Right atrium auricular region (tissue), 2 donors: ENCODE measurements at places on chromosomes 7 and 10. TPM values are rescaled to one million over a fixed set of nuclear protein-coding genes. Genes with fewer than 3 reads are reported as not detected.

VIPR2 gene
- 3.8 TPM for total RNA-seq

ZCWPW1 gene
- 8.5 TPM for total RNA-seq

DNA sequence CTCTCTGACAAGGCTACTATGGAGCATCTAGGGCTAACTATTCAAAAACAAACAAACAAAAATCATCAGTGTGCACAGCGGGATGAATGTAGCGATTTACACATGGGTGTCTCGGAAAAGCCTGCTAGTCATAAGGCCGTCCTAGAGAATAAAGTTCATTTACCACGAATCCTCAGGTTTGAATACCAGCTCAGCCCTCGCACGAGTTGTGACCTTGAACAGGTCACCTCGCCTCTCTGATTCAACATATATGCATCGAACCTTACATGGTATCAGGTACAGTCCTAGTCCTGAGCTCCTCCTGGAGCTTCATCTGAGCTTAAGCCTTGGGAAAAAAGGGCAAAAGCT lies 572 bp downstream of the ATP5MF start:
- H3K36me3 ChIP-seq: peaks cover 10% of the 10 kb centered on the region
- H3K27ac ChIP-seq: peak overlapping the region; percentile 92
- DNase-seq: no peak
- H3K27me3 ChIP-seq: no peaks in the 10 kb centered on the region
- peak overlapping the region; percentile 75 for H3K4me3 ChIP-seq
- no peaks in the 10 kb centered on the region for H3K4me1 ChIP-seq

DNA sequence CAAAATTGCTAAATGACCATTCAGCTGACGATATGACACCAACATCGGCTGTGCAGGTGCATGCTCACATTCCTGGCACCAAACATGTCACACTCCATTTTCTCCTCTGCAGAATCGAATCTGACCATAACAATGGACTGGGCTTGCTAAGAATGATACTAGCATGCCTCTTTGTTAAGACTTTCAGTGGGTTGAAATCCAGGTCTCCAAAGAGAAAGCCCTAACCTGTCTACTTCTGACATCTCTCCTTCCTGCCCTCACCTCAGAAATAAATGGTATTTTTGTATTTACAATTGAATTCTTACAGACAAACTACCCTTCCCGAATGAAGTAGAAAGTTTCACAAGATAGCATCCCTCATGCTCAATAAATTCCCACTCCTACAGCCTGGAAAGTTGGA lies 373.9 kb downstream of the KCNMA1 start:
- H3K36me3 ChIP-seq: no peaks in the 10 kb centered on the region
- no peaks in the 10 kb centered on the region for H3K27me3 ChIP-seq
- H3K4me3 ChIP-seq: no peak overlapping the region
- no peaks in the 10 kb centered on the region for H3K4me1 ChIP-seq

TMEM254 gene
- total RNA-seq: 8.8 TPM

PANK1 gene
- 15.5 TPM for total RNA-seq

GRCh38 chr10:96538683-96539082 lies 25.0 kb upstream of the TLL2 start:
- H3K4me1 ChIP-seq: no peaks in the 10 kb centered on the region
- H3K27ac ChIP-seq: no peak overlapping the region
- peaks cover 28% of the 10 kb centered on the region for H3K36me3 ChIP-seq
- no peaks in the 10 kb centered on the region for H3K27me3 ChIP-seq
- no peak overlapping the region for H3K4me3 ChIP-seq

- DNase-seq: peak; percentile 69
- no peak overlapping the region for H3K4me3 ChIP-seq
- peak overlapping the region; percentile 94 for H3K27ac ChIP-seq
- no peaks in the 10 kb centered on the region for H3K27me3 ChIP-seq
Observed at GRCh38 chr7:867406-868188, 8.8 kb upstream of the GET4 start.

GRCh38 chr10:109988212-109988596 lies 19.6 kb upstream of the ADD3 start:
- no peak for DNase-seq
- no peak overlapping the region for H3K4me3 ChIP-seq
- no peaks in the 10 kb centered on the region for H3K4me1 ChIP-seq
- H3K27ac ChIP-seq: no peak overlapping the region

GFRA1 gene
- total RNA-seq: 9.1 TPM

DNA sequence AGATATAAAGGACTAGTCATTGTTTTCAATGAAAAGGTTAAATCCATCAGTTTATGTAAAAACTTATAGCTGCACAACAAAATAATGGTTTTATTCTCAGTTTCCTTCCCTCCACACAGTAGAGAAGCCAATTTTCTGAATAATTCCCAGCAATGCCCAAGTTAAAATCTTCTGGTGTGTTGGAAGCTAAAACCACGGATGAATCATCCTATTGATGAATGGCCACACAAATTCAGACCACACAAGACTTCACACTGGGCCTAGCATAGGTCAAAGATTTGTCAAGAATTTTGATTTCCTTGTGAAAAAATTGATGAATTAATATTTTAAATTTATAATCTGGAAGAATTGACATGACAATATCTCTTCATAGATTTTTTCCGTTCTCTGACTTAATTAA lies 617.6 kb downstream of the INHBA start:
- H3K27me3 ChIP-seq: no peaks in the 10 kb centered on the region
- no peaks in the 10 kb centered on the region for H3K36me3 ChIP-seq
- H3K4me1 ChIP-seq: no peaks in the 10 kb centered on the region
- no peak overlapping the region for H3K4me3 ChIP-seq
- no peak overlapping the region for H3K27ac ChIP-seq

DNA sequence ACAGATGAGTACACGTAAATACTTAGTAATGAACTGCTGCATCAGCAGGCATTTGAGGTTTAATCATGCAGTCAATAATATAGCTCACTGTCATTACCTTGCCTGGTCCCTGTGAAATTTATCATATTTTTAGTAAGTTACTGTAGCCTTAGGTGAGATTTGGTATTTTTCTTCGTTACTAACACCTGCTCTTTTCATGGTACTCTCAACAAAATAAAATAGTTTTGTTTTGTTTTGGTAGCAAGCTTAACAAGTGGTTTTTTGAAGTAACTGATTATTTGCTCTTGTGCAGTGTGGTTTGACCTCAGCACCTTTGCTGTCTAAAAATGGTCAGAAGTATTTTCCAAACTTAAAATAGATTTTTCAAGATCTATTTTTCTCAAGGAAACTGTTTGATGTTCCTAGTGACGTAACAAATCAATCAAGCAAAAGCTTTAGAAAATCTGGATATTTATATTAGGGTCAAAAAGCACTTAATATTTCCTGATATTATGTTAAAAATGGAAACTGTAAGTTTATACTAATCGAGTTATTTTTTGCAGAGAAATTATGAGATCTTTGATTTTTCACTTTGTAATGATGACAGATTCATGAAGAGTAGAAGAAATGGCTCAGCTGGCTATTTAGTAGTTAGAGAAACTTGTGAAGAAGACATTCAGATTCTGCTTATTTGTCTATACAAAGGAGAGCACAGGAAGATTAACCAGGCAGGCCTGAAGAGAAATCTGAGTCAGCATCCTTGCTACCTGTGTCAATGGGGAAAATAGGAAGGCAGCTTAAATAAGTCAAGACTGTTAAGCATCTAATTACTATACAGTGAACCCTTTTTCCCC lies 21.0 kb upstream of the RPA3 start:
- H3K4me1 ChIP-seq: no peaks in the 10 kb centered on the region
- no peak overlapping the region for H3K27ac ChIP-seq
- no peak overlapping the region for H3K4me3 ChIP-seq
- no peak for DNase-seq

GNGT1 gene
- not detected for total RNA-seq

DNA sequence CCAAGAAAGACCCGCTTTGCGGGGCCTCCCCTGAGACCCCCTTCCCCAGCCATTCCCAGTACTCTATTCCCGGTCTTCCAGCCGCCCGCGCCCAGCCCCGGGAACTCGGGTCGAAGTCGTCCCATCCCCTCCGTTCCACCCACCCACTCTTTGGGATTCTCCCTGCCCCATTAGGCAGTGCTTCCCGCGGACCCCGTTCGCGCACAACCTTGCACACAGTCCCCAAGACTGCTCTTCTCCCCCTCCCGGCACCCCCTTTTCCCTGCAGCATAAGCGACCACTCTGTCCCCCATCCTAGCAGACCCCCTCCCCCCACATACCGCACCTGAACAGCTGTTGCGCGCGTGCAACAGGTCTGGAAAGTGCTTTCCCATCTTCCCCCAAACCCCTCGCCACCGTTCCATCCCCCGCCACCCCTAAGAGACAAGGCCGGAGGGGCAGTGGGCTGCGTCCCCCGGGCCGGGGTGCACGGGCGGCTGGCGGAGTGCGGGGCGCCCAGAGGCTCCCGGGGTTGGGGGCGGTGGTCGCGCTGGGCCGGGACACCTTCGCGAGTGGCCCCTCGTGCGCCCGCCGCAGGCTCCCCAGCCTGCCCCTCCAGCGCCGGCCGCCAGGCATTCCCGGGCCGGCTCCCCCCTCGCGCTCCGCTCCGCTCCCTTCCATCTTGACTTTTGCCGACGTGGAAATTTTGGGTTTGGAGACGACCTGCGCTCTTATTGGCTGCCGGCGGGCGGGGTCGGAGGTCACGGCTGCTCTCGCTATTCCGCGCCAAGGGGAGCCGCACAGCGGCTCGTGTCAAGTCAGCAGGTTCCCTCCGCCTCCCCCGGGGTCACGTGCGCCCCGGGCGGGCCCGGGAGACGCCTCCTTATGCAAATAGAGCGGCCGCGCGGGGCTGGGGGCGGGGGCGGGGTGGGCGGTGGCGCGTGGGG lies 201.2 kb upstream of the NFE2L3 start:
- no peaks in the 10 kb centered on the region for H3K36me3 ChIP-seq
- H3K27me3 ChIP-seq: no peaks in the 10 kb centered on the region
- H3K4me3 ChIP-seq: peak overlapping the region; percentile 83
- H3K4me1 ChIP-seq: peaks cover 22% of the 10 kb centered on the region
- H3K27ac ChIP-seq: peak overlapping the region; percentile 72

GRCh38 chr10:48458662-48459048 lies 146.2 kb downstream of the ARHGAP22 start:
- no peaks in the 10 kb centered on the region for H3K36me3 ChIP-seq
- DNase-seq: no peak
- H3K4me3 ChIP-seq: no peak overlapping the region
- no peaks in the 10 kb centered on the region for H3K27me3 ChIP-seq

SFTPA1 gene
- total RNA-seq: not detected

- no peak overlapping the region for H3K27ac ChIP-seq
- no peak for DNase-seq
- H3K4me1 ChIP-seq: no peaks in the 10 kb centered on the region
- H3K4me3 ChIP-seq: no peak overlapping the region
- no peaks in the 10 kb centered on the region for H3K27me3 ChIP-seq
Observed at GRCh38 chr7:116087291-116087690, 56.7 kb upstream of the TFEC start.

GCC1 gene
- total RNA-seq: 10.1 TPM

DNA sequence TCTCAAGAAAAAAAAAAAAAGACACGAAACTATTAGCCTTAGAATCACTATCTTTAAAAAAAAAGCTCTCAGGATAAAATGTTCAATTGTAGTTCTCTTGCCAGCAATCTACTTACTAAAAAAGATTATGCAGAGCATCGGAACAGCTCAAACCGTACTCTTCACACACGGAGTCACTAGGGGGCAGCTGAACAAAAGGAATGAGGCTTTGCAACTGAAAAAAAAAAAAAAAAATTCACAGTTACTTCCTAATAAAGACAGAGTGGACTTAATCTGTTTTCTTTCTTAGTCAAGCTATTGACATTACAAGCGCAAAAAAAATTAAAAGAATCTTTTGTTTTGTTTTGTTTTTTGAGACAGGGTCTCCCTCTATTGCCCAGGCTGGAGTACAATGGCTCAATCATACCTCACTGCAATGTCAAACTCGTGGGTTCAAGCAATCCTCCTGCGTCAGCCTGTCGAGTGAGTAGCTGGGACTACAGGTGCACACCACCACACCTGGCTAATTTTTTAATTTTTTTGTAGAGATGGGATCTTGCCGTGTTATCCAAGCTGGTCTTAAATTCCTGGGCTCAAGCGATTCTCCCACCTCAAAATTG lies 11.5 kb downstream of the PMS2 start:
- no peak overlapping the region for H3K4me3 ChIP-seq
- H3K27me3 ChIP-seq: no peaks in the 10 kb centered on the region
- no peaks in the 10 kb centered on the region for H3K4me1 ChIP-seq
- no peak for DNase-seq

DNA sequence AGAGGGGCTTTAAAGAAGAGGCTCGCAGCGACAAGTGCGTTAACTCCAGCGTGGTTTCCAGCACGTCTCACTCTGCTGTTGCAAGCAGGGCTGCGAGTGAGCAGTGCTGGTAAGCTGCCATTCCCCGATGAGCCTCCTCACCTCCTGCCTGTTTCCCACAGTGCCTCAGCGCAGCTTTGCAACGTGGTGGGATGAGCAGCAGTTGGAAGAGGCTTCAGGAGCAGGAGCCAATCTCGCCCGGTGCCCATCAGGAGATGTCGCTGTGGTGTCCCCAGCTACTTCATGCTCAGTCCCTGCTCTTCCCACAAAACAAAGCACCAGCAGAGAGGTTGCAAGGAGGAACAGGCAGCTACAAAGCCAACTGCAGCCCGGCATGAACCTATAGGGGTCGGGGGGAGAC lies 2.4 kb upstream of the ADARB2 start:
- no peak overlapping the region for H3K27ac ChIP-seq
- peaks cover 12% of the 10 kb centered on the region for H3K27me3 ChIP-seq
- H3K4me3 ChIP-seq: no peak overlapping the region
- H3K4me1 ChIP-seq: no peaks in the 10 kb centered on the region
- no peak for DNase-seq

- H3K4me3 ChIP-seq: no peak overlapping the region
- H3K27me3 ChIP-seq: no peaks in the 10 kb centered on the region
- H3K27ac ChIP-seq: no peak overlapping the region
- no peak for DNase-seq
- H3K36me3 ChIP-seq: no peaks in the 10 kb centered on the region
- peaks cover 6% of the 10 kb centered on the region for H3K4me1 ChIP-seq
Observed at GRCh38 chr7:47232751-47233412, 349.0 kb downstream of the TNS3 start.

DNA sequence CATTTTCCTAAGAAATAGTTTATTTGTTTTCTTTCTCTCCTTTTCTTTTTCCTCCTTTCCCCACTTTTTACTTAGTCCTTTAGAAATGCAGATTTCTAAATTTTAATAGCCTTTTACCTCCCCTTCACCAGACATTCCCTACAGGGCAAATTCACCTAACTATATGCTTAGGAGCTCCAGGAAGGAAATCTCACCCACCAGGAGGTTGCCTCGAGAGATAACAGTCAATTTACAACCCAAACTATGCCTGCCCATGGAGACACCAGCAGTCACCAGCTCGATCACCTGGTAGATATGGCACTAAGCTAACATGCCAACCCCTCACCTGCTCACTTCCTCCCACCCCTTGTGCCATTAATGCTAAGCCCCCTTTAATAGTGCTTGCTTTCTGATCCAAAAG lies 25.2 kb upstream of the CREB3L2 start:
- no peaks in the 10 kb centered on the region for H3K4me1 ChIP-seq
- H3K4me3 ChIP-seq: no peak overlapping the region
- DNase-seq: no peak
- H3K27me3 ChIP-seq: no peaks in the 10 kb centered on the region
